Stimulated activated CD8-positive, alpha-beta memory T cell treated with anti-CD3 and anti-CD28 coated beads, Interleukin-4, amount 100 ng/mL, for 4 hours (primary cell): ENCODE measurements at places on chromosomes 11 and 22.

DNA sequence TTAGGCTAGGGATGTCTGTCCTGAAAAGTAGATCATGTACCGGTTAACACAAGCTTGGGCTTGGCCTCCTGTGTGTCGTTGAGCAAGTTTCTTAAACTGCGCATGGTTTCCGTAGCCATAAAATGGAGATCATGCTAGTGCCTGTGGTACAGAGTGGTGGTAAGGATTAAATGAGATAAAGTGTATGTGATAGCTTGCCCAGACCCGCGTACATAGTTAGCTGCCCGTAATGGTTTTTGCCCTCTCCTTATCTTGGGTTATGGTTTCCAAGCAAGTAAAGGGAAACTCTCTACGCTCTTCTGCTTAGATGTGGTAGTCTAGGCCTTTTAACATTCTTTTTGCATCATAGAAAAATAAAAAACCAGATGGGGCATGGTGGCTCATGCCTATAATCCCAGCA is 11.0 kb upstream of the PTPRJ start:
- DNase-seq: no peak

- no peak for DNase-seq
Measured at GRCh38 chr11:28860893-28861292, 752.7 kb downstream of the METTL15 start.

DNA sequence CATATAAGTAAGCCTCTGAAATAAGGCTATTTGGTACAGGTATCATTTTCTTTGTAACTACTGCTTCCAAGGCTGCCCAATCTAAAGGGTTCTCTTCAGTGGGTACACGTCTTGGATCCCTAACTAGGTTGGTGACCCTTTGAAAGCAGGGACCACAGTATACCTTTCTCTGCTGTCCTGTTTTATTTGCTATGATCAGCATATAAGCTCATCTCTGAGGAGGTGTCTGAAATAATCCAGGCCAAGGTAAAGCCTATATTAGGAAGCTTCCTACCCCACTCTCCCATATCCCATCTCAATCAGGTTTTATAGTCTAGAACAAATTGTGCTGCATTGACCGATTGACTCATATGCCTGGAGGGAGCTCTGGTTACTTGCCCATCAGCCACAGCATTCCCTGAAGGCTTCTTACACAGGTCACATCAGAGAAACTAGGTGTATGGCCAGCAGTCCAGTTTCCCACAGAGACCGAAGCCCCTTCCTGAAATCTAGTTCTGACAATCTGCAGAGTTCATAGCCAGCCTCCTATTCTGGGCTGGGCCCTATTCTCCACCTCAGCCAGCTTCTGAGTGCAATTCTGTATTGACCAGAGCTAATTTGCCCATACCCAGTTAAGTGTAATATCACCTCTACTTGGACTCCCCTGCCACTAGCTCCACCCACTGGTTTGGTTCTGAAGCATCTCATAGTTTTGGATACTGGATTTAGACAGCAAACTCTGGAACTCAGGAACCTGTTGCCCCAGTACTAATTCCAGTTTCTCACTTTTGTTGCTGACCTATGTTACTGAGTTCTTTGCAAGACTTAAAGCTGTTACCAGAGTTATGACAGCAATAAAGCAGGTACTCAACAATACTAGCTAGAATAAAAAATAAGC is 62.1 kb upstream of the ARHGAP20 start:
- no peak for DNase-seq

- DNase-seq: no peak
Measured at GRCh38 chr22:19480789-19481188, 1.1 kb downstream of the CDC45 start.

GRCh38 chr11:32374261-32374711 is 61.1 kb downstream of the WT1 start:
- DNase-seq: no peak

- DNase-seq: no peak
Measured at GRCh38 chr11:108904480-108904879, 239.6 kb downstream of the DDX10 start.

- no peak for DNase-seq
Measured at GRCh38 chr22:22847241-22847640, 40.4 kb upstream of the IGLL5 start.

DNA sequence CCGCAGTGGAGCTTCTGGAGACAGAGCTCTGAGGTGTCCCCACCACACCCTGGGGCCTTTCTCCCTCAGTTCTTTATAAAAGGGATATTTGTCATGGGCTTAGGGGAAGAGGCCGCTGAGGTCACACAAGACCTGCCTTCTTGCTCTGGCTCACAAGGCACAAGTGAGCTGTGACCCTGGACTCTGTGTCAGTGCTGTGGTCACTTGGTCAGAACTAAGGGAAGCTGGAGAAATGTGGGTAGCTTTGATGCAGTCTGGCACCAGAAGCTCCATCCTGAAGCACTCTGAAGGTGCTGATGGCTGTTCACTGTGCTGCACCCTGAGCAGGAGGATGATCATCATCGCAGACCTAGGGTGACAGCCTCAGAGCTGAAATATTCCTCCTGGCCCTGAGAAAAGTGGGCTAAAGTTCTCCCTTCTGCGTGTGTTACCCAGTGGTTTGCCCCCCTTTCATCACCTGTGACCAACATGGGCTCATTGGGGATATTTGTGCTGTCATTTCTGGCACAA is 28.1 kb upstream of the VPREB1 start:
- DNase-seq: no peak

DNA sequence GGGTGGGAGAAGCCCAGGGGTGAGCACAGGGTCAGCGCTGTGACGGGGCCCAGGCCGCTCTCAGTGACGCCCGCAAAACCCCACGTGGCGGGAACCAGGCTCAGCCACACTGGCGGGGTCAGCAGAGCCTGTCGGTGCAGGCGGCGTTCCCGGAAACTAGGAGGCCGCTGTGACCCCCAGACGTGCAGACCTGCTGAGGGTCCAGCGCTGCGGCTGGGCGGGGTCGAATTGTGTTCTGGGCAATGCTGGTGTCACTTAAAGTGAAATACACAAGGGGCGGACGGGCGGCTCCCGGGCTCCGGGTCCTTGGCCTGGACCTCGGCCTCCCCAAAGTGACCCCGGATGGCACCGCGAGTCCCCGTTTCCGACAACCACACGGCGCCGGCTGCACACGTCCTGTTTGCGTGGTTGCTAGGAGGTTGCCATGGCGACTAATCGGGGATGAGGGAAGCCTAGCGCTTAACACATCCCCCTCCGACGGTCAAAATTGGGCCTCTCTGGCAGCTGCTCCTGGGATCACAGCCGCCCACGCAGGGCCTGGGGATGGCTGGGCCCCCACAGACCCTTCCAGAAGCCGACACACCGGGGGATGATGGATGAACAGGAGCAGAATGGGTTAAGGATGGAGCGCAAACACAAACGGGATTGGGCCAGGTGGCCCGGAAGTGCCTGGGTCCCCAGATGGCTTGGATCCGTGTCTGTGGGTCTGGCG is 81.7 kb upstream of the PRR5 start:
- DNase-seq: peak; percentile 42

DNA sequence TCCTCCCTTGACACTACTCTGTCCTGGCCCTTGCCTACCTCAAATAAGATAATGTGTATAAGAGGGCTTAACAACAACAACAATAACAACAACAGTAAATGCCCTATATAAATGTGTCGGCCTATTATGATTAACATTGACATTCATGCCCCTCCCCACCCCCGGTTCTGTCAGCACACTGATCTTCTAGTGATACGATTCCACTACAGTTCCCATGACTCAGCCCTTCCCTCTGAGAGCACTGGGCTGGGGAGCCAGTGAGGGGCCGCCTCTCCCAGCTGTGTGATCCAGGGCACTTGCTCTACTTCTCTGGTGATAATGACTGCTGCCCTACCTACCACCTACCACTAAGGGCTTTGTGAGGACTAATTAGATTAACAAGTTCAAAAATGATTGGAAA is 92.2 kb upstream of the PHOX2A start:
- no peak for DNase-seq

DNA sequence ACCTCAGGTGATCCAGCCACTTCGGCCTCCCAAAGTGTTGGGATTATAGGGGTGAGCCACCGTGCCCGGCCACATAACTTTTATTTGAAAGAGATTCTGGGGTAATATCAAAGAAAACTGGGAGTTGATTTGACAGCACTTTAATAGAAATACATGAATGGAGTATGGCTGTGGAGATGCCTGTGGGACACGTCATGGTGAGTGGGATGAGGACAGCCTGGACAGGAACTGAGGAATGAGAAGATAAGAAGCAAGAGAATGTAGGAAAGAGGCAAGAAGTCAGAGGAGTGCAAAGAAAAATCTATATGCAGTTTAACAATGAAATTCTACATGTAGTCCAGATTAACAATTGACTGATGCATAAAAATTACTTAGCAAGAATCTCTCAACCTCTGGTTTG is 31.0 kb downstream of the SLC22A6 start:
- DNase-seq: no peak

- no peak for DNase-seq
Measured at GRCh38 chr11:60182541-60183330, at the start of gene MS4A6A. Gene MS4A6A (minus strand): TSS chr11:60183083. CDS start chr11:60181727, 1,356 bp downstream.

DNA sequence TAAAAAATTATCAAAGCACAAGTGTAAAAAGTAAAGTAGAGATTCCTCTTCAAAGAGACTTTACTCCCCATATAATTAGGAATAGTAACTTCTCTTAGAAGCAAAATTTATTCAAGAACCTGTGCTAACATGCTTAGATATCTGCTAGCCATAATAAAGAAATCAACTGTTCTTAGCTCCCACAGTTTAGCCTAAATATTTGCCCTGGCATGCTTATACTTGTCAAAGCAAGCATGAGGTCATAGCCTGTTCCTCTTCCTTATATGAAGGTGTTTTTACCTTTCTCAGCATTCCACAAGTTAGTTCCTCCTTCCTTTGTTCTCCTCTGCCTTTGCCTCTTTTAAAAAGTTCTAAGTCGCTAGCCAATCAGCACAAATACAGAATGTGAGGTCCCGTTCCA is 30.3 kb downstream of the RIC3 start:
- no peak for DNase-seq

DNA sequence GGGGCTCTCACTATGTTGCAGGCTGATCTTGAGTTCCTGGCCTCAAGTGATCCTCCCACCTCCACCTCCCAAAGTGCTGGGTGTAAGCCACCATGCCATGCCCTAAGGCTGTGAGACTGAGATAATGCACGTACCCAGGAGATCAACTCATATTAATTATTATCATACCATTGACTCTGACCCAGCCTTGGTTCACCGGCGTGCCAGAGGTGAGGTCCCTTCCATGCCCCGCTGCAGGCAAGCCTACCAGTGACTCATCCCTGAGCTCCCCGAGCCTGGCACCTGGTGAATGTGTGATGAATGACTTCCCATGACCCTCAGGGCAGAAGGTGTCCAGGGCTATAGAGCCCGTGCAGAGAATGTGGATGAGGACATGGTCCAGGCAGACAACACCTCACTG is 12.1 kb downstream of the GAL3ST1 start:
- no peak for DNase-seq

DNA sequence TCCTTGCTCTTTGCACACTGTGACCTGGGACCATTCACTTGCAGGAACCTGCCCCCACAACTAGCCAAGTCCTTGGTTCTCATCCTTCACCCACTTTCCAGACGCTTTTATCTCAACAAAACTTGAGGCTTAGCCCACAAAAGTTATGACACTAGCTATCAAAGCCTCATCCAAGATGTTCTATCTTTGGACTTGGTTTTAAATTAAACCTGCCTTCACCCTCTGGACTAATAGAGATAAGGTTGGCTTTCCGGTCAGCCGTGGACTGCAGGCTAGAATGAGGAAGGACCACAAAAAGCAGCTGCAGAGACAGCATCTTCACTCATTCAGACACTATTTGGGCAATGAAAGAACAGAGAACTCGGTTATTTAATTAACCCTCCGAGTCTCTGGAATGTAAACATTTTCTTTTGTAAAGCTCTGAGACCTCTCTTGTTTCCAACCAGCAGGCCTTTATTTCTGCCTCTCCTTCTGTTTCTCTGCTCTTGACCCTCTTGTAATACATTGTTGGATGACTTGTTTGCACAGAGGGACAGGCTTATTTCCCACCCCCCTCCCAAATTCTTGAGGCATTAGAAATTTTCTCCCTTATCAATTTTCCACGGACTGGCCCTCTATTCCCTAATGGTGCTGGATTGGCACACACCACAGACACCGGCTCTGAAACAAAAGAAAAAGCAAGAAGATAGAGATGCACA is 41.4 kb downstream of the ARL14EP start:
- DNase-seq: no peak

GRCh38 chr11:93525601-93526345 is 17.4 kb downstream of the SMCO4 start:
- DNase-seq: no peak

DNA sequence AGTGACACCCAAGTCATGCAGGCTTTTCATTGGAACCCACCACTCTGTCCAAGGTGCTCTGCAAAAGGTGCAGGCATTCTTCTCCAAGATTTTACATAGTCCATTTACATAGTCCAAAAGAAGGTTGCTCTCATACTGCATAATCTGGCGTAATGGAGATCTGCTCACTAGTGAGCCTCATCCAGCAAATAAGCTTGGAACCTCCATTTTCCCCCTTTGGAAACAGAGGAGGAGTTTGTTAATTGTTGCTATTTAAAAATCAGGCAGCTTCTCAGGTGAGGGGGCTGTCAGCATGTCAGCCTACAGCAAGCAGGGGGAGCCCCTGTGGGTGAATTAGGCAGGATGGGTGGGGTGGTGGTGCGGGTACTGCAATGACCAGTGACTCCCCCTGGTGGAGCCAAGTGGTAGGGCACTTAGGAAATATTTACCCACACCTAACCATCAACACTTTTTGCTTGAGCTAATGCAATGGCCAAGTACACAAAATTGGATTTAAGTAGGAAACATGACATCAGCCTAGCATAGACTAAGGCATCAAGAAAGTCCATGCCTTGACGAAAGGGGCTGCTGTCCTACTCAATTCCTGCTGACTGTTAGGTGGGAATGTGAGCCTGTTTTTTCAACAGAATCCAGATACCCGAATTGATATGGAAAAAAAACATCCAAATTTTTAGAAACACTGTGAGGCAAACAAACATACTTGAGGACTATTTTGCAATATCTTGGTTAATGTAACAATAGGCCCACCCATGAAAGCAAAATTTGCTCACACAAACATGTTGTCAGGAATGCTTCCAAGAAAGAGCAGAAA is 64.5 kb downstream of the AMBRA1 start:
- DNase-seq: peak; percentile 50

DNA sequence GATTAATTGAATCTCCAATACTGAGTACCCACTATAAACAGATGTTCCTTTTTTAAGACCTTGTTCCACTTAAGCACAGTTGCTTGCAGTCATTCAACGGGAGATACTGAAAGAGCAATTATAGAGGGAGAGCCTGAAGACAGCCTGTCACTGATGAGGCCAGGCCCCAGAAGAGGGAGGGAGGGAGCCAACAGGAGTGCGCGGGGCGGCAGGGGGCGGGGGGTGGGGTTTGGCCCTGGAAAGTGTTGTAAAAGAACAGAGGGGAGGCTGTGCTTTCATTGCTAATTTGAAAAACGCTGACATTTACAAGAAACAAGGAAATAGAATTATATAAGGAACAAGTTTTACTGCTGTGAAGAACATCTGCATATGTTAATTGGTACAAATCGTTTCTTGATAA is 53.1 kb downstream of the MAP6 start:
- no peak for DNase-seq
